Stimulated activated CD4-positive, alpha-beta T cell treated with anti-CD3 and anti-CD28 coated beads, Interleukin-4, amount 100 ng/mL, for 4 hours (primary cell): ENCODE measurements at places on chromosomes 7 and 10.

DNA sequence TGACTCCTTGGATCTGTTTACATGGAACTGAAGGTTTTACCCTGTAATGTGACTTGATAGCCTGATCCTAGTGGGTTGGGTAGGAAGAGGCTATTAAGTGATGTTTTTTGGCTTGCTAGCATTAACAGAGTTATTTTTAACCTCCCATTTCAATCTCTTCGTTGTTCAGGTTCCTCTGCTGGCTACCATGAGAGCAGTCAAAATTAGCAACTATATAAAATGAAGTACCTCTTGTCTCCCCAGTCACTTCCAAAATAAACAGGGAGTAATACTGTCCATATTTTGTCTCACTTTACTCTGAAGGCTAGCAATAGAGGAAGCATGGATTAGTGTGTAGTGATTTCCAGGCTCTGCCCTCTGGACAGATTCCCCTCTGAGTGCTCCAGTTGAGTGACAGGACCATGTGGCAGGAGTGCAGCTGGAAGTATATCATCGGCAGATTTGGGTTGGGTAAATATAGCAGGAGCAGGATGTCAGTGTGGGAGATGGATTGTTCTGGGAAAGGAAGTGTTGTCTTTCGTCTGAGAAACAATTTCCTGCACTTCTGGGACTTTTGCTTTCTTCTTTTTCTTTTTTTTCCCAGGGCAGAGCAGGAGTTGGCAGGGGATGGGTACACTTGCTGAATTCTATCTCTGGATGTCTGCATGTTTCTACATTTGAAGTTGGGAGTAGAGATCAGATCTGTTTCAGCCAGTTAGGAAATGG lies 35.2 kb downstream of the GBF1 start:
- no peak for DNase-seq

GRCh38 chr7:7789551-7789988 lies 71.2 kb upstream of the RPA3 start:
- no peak for DNase-seq

DNA sequence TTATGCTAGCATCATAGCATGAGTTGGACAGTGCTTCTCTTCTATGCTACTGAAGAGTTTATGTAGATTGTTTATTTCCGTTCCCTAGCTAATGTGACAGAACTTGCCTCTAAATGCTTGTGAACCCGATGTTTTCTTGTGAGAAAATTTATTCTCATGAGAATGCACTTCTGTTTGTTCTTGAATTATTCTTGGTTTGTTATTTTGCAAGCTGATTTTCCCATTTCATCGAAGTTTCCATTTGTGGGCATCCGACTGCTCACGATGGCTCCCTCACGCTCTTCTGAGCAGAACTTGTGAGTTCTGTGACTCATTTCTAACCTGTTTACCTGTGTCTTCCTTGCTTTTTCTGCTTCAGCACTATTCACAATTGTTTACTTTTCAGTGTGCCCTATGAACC lies 59.9 kb downstream of the WDFY4 start:
- no peak for DNase-seq

- DNase-seq = no peak
Measured at GRCh38 chr10:22657566-22658225, 56.7 kb downstream of the PIP4K2A start.

DNA sequence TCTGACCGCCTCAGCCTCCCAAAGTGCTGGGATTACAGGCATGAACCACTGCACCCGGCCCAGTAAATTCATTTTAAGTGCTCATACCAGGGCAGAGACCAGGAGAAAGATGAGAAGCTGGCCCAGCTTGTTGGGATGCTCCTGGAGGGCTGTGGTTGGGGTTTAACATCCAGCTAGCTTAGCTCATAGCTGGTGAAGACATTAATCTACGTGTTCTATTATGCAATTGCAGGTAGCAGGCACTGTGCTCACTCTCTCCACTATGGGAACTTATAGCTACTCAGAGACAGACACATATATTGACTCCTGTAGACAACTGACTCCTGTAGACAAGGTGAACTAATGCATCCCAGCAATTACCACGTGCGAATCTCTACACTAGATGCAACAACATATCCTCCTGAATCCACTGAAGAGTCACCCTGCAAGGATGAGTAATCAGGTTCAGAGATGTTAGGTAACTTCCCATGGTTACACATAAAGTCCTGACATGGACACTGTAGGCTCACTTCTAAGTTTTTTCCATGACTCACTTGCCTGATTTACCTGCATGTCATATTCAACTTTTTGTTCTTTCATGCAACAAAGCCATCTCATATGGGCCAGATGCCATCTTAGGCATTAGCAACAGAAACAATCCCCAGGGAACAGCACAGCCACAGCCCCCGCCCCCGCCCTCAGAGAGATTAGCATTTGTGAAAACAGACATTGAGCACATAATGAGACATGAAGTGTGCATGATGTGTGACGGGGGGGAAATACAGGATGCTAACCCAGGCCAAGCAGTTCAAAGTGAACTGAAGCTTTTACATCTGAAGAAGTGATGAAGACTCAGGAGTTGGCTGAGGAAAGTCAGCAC lies 37.2 kb downstream of the ERLIN1 start:
- peak; percentile 49 for DNase-seq

GRCh38 chr7:111594602-111595001 lies 32.3 kb upstream of the IMMP2L start:
- no peak for DNase-seq

DNA sequence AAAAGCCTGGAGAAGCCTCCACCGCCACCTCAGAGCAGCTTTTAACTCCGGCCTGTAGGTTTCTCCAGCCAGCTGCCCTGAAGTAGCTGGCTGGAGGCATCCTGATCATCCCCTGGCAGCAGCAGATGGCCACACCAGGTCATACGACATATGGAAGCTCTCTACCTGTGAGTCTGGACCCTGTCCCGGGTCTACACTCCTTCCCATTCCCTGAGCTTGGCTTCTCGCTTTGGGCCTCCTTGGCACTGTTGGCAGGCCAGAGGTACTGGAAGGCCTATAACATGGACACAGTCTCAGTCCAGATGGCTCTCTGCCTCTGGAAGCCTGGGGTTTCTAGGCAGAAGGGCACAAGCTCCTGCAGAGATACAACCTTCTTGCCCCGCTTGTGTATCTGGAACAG lies 43.5 kb upstream of the TRIM8 start:
- no peak for DNase-seq

GRCh38 chr10:29783201-29783947 lies 148.6 kb upstream of the SVIL start:
- no peak for DNase-seq

DNA sequence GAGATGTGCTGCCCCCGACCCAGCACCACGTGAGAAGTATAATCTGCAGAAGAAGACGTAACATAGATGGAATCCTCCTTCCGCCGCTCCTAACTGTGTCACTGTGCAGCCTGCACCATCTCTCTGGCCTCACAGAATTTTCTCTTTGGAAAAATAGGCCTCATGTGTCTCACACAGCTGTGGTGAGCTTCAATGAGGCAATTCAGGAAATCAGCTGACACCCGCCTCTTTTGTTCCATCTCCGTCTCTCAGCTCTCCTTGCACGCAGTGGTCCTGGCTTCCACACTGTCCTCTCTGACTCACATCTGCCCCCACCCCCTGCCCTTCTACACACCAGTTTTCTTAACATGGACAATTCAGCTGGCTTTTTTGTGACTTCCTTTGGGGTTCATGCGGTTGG lies 7.2 kb downstream of the C10orf90 start:
- no peak for DNase-seq

GRCh38 chr10:97540669-97541500 lies 31.7 kb upstream of the ANKRD2 start:
- no peak for DNase-seq

GRCh38 chr7:55127622-55128081 lies 108.8 kb downstream of the EGFR start:
- DNase-seq = no peak

- no peak for DNase-seq
Measured at GRCh38 chr10:124544711-124545110, 83.1 kb downstream of the LHPP start.

DNA sequence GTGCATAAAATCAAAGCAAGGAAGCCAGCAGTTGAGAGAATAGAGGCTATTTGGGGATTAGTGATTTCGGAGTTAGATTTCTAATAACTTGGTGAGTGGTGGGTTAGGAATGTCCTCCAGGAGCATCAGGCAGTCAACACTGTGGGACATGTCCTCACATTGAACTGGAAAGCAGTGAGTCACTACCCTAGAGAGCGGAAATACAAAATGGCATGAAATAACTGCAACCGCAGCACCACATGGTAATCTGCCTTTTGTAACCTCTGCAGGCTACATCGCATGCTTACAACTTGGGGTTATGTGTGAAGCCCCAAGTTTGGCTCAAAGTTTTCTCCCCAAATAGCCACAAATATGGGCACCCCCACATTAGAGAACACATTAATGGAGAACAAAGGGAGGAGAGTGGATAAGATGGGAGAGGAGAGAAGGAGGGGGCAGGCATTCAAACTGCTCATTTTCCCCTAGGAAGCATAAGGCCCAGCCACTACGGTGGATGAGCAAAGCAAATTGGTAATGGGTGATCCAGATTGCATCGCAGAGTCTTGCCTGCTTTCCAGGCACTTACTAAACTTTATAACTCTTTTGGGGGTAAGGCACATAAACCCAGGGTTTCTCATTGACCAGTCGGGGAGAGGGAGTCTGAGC lies 22.0 kb upstream of the SLF2 start:
- no peak for DNase-seq

- DNase-seq = no peak
Measured at GRCh38 chr10:89478085-89478738, 57.2 kb downstream of the SLC16A12 start.

- no peak for DNase-seq
Measured at GRCh38 chr10:89458291-89458690, 43.9 kb downstream of the IFIT5 start.

GRCh38 chr7:24982917-24983316 lies 2.9 kb upstream of the OSBPL3 start:
- no peak for DNase-seq

DNA sequence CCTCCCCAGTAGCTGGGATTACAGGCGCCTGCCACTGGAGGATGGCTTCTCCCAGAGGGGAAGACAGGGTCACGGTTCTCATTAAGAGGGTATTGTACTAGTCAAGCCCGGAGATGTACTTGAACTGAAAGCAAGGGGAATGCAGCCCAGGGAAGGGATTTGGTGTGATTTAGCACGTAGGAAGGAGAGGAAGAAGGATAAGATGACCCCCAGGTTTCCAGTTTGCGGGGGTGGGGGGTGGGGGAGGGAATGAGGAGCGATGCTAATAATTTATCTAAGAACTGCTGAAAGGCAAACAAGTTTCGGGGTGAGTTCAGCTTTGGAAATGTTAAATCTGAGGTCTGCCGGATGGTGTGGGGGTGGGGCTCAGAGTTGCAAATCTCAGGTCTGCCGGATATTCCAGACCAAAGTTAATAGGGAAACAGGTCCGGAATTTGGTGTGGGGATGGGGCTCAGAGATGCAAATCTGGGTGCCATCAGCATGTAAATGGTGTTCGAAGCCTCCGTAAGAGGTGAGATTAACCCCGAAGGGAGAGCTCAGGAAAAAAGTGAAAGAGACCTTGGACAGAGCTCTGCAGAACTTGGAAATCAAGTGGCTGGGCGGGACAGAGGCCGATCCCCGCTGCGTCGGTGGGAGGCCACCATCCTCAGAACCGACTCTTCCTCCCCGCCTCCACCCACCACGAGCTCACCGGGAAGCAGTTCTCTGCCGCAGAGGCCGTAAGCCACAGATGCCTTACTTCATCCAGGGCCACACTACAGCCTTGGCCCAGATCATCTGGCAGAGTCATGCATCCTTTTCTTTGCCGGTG lies 1.6 kb upstream of the SEPHS1 start:
- DNase-seq = peak; percentile 12

DNA sequence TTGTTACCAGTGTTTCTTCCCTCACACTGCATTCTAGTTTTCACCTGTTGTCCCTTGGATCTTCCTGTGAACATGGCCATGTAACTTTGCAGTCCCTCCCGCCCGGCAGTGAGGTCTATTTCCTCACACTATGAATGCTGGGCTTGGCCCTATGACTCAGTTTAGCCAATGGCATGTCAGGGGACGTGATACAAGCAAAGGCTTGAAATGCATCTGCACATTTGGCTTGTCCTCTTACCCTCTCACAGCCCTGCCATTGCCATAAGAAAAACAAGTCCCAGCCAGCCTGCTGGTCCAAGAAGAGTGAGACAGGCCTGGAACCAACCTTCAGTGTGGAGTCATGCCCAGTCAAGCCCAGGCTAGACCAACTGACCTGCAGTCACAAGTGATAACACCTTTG lies 17.1 kb upstream of the EZH2 start:
- no peak for DNase-seq

DNA sequence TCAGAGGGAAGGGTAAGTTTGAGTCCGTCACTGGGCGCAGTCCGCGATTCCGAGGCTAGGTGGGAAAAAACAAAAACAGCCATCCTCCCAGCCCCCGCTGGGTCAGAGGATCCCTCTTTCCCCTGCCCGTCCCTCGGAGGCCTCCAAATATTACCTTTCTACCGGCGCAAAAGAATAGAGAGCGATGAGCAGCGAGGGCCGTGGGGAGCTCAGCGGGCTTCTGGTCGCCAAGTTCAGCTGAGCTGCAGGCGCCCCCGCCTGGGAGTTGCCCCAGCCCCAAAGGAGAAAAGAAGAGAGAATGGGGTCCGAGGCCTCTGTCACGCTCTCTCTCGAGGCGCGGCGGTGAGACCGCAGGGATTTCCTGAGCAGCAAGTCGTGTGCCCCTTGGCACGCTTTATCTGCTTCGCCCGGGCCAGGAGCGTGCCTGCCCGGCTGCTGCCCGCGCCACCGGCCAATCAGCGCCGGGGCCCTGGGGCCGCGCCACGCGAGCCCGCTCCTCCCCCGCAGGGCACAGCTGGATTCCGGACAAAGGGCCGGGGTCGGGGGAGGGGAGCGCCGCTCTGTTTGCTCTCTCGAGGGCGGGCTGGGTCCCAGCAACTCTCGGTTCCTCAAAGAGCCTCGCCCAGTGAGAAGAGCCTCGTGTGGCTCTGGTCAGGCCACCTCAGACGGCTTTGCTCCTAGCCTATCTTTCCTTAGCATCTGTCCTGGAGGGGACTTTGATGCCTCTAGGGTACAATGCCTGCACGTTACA lies at the start of gene NEUROG3:
Gene NEUROG3, minus strand, starts transcription at position 367 of the 751 bp plus-strand sequence. CDS start 379 bp downstream, outside the sequence.
- no peak for DNase-seq

DNA sequence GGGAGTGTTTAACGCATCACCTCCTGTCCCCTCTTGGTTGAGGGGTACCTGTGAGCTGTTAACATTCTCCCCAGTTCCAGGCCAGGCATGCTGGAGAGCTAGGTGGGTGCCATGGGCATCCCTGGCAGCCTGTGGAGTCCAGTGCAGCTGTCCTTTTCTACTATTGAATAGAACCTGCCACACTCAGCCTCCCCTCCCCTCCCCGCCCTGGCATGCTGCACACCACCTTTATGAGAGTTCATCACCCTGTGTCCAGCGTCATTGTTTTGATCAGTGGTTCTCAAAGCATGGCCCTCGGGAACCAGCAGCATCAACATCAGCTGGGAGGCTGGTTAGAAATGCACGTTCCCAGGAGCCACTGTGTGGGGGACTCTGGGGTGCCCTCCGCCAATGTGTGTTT lies 157.3 kb upstream of the PRR15 start:
- DNase-seq = no peak

DNA sequence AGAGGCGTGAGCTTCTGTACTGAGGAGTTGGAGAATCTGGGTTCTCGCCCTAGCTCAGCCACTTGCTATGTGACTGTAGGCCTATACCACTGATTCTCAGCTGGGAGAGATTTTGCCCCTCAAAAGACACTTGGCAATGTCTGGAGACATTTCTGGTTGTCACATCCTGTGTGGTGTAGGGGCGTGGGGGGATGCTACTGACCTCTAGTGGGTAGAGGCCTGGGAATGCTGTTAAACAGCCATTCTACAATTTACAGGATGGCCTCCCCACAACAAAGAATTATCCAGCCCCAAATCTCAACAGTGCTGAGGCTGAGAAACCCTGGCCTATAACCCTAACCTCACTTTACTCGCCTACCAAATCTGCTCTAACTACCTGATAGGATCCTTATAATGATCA lies 58.8 kb upstream of the GAD2 start:
- no peak for DNase-seq

GRCh38 chr7:143129477-143129876 lies 2.4 kb upstream of the PIP start:
- DNase-seq = no peak
